ENCODE measurements at places on chromosomes 12 and 14. TPM values are rescaled to one million over a fixed set of nuclear protein-coding genes. Genes with fewer than 3 reads are reported as not detected.

Gene DEGS2
- total RNA-seq = not detected

Gene NUDT4
- 59.2 TPM for total RNA-seq

Gene GUCY2C
- not detected for total RNA-seq

Gene KRT6C
- not detected for total RNA-seq

- DNase-seq = no peak
Observed at GRCh38 chr14:40870252-40870651, 736.4 kb upstream of the LRFN5 start.

GRCh38 chr14:38250331-38250730 lies 5.6 kb downstream of the CLEC14A start:
- DNase-seq = no peak

DNA sequence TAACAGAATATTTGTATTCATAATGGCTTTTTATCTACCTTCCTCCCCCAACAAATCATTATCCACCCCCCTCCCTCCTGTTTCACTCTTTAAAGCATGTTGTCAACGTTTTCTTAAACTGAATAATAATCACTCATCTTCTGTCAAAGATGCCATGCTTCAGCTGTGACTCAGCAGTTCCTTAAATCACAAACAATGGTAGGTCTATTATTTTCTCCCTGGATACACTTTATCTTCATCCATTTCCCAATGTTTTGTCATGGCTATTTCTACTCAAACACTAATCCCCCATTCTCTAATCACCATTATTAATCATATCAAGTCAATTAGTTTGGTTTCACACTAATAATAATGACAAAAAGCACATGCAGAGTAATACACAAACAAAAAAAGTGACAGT lies 6.5 kb downstream of the CLEC12B start:
- no peak for DNase-seq

DNA sequence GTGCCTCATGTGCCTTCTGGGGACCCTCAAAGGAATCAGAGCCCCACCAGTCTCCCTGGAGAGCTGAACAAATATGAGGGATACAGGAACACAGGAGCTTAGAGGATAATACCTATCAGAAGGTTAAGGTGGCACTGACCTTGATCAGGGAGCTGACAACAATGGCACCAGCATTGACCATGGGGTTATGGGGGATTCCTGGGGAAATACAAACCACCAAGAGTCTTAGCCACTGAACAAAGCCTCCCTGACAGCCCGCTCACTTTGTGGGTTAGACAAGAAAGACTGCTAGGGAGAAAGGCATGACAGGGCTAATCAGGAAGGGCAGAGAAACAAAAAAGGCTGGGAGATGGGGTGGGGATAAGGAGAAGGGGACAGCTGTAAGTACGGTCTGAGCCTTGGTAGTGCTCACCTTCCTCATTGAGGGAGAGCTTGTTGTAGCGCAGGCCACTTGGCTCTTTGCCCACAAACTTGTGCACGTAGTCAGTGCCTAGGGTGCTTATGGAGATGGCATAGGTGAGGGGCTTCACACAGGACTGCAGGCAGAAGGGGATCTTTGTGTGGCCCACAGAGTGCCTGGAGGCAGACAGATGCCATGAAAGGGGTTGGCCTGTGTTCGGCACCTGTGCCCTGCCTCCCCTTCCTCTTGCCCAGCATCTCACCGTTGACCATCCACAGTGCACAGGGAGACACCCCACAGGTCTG lies 9.3 kb downstream of the SPRYD4 start:
- no peak for DNase-seq

All from neural crest cell (in vitro differentiated cells).